ENCODE measurements at places on chromosomes 7 and 10.

GRCh38 chr7:23105086-23105643 lies 420 bp upstream of the KLHL7 start:
- no peak for DNase-seq

DNA sequence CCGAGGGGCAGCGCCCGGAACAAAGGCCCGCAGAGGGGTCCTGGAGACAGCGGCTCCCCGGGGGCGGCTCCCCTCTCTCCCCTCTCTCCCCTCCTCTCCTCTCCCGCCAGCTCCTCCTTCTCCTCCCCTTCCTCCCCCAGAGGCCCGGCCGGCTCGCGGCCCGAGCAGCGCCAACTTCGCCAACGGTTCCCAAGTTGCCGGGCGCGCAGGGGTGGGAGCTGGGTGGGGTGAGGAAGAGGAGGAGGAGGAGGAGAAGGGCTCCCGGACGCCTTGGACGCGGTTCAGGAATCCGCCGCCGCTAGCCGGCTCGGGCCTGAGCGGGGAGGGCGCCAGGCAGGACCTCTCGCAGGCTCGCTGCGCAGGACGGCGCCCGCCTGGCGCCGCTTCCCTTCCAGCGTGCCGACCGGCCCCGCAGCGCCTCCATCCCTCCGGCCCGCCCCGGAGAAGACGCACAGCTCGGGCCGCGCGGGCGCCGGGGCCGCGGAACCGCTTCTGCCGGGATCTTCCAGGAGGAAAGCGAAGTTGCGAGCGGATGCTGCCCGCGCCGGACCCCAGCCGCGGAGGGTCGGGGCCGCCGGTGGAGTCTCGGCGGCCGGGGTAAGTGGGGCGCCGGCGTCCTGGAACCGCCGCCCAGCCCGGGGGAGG lies at the start of gene CHST3:
TSS of gene CHST3 (plus strand) at position 298 of the 645 bp plus-strand sequence. CDS start 41,448 bp downstream, outside the sequence.
- no peak for DNase-seq

GRCh38 chr7:100705320-100705752 lies 585 bp upstream of the POP7 start:
- no peak for DNase-seq

DNA sequence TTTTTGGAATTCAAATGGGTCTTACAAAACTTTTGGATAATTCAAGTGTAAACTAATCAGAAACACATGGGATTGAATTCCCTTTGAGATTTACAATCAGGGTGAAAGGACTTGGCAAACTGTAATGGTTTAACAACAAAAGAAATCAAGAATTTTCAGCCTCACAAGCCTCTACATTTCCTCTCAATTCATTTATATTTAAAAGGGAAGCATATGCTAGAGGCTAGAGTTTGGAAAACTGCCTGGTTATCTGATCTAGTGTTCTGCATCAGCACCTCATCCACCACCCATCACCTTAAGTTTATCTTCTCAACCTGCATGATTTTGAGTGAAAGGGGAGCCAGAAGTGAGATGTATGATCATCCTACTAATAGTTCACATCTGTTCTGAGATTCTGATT lies 120.7 kb downstream of the TES start:
- no peak for DNase-seq

- no peak for DNase-seq
Observed at GRCh38 chr10:75722609-75723008, 291.2 kb downstream of the LRMDA start.

DNA sequence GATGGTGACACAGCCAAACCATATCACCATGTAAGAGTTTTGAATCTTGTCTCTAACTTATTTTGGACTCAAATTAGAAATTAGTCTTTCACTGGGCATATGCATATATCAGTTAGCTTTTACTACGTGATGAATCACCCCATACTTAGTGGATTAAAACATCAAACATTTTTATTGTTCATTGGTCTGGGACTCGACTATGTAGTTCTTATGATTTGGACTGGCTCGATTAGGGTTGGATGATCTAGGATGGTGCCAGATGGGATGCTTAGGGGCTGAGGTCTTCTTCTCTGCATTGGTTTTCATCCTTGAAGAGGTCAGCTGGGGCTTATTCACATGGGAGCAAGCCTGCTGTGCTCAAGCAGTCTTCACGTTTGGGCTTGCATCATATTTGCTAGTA lies 264.9 kb downstream of the EXOC4 start:
- no peak for DNase-seq

GRCh38 chr10:77131214-77131613 lies 506.4 kb downstream of the KCNMA1 start:
- DNase-seq, result no peak

DNA sequence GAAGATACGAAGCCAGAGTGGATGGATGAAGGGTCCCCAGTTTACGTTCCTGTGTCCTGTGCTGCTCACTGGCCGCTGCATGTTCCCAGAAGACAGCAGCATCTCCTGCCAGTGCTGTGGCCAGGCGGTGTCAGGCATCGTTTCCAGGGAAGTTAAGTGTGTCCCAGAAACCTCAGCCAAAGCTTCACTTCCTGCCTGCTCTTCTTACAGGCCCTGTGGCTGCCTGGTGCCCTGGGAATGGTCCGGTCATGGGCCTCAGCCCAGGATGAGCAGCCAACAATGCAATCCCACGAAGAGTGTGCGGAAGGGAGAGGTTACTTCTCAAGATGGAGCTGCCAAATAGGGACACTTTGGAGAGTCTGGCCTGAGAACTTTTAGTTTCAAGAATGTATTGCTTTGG lies 99.7 kb upstream of the TARP start:
- DNase-seq, result no peak

DNA sequence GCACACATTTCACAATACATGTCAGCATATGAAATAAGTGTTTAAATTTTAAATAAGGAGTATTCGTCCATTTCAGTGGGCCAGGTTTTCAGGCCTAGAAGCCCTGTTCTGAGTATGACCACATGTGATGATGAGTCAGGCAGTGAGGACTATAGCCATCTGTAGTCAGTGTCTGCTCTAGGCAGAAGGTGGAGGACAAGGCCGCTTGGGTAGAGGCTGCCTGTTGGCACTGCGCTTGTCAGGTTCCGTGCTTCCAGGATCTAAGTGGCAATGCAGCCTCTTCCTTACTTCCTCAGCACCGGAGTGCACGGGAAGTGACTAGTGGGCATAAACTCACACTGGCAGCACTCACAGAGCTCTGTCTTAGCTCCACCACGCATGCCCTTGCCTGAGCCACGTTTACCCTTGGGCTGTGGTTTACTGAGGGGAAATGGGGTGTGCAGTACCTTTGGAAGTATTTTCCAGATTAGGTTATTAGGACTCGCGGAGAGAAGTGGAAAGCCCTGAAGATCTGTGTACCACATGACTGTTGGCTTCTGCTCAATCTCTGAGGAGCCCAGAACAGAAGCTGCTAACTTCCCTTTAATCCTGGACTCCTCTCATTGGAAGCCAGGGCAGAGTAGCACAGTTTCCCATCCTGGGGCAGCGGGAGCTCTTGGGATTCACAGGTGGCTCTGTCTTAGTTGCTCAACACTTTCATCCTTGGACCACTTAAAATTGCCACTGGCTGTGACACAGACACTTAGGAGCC lies 87.5 kb upstream of the GJD4 start:
- no peak for DNase-seq

GRCh38 chr10:118926441-118926840 lies 103.1 kb upstream of the NANOS1 start:
- DNase-seq, result no peak

DNA sequence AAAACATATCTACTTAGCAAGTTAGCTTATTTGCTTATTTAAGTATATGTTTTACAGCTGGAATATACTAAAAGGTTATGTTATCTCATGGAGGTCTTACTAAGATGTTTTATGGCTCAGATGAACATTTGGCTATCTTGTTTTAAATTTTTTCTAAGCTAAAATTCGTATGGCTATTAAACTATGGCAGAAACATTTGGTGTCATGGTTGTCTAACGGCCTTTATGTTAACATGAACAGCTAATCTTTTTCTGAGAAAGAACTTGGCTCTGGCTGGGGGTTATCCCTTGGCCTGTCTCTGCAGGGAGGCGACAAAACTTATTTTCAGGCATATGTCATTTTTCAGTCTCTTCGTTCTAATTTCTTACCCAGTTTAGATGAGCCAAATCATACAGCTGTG lies 101.5 kb upstream of the MTPN start:
- no peak for DNase-seq

DNA sequence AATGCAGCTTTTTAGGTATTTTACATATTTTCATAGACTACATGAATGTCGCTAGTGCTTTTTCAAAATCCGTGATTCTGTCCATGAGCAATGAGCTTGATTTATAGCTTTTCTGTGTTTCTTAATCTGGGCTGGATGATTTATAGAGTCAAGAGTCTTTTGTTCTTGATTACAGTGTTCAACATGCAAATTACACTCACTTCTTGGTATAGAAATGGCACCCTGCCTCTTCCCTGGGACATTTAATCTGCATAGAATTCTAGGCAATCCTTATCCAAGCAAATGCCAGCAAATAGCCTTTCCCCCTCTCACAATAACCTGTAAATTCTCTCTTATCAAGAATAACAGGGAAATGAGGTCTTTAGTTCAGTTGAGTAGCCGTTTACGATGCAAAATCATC lies 246.2 kb upstream of the SEMA3C start:
- DNase-seq, result no peak

DNA sequence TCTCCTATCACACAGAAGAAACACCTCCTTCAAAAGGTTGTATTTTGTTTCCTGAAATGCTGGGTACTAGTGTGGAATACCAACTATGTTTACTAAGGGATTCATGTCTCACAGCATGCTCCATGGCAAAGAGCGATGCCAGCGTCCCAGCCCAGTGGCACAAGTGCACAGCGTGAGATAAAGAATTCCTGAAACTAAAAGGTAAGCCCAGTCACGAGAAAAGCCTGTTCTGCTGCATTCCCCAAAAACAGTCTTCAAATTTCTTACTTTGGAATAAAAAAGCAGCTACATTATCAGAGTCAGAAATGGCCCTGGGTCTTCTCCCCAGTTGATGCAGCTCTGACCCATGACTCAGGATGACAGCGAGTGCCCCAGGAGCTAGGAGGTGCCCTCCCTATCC lies 53.1 kb upstream of the DDC start:
- DNase-seq, result no peak

DNA sequence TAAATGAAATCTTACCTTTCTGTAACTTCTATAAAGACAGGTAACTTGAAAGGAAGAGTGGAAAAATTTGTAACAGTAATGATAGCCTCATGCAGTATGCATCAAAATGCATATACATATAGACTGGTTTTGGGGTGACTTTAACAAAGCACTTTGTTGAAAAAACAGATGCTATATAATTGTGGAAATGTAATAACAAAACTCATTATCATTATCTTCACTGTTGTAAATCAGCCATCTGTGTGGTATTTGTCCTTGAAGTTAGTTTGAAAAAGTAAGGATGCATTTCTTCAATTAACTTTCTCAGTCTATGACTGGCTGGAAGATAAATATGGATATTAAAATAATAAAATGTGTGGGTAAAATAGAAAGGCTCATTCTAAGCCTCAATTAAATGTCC lies 6.1 kb upstream of the DGKB start:
- no peak for DNase-seq

GRCh38 chr7:111685349-111685748 lies 123.1 kb upstream of the IMMP2L start:
- no peak for DNase-seq

DNA sequence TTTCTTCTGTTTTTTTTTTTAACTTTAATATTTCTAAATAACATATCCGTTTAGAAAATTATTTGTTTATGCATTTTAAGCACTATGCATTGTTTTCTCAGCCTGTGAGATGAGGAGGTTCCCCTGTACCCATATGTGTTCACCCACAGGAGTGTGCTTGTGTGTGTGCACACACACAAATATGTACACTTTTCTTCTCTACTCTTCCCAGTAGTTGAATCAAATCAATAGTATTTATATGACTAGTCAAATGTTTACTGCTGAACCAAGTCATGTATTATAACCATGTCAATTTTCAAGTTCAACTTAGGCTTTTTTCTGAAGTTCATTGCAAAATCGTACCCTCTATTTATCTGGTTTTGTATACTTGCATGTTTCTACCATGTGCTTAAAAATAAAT lies 37.3 kb downstream of the HDAC9 start:
- DNase-seq, result no peak

- DNase-seq, result no peak
Observed at GRCh38 chr7:55657654-55658053, 85.4 kb upstream of the VOPP1 start.

GRCh38 chr10:101000915-101001658 lies 1.5 kb downstream of the LZTS2 start:
- no peak for DNase-seq

DNA sequence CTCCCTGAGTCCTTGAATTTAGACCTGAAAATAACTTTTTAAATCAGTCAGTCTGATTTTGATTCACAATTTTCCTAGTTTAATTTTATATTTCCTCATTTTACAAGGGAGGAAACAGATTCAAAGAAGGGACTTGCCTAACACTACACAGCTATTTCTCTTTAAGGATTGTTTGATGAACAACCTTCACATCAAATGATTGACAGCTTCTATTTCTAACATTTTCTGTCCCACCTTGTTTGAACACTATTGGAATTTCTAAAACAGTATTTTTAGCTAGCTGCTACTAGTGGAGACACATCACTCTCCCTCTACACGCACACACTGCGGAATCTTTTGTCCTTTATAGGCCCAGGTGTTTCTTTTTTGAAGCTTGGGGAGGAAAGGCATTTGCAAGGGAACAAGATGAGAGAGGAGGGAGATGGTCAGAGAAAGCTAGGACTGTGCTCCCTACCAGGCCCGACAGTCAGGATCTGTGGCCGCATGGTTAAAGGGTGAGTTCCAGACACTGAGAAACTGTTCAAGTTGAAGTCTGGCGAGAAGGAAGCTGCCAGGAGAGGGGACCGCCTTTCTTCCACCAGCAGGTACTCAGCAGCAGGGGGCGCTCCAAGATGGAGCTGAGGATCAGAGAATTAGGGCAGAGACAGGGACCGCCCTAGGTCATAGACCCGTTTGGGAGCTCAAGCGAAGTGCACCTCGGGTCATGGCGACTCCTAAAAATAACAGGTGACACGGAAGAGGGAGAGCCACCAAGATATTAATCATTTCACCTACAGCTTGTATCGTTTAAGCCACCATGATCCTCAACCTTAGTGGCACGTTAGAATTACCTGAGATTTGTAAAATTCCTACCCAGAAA lies 49.7 kb downstream of the DNAJC12 start:
- no peak for DNase-seq

GRCh38 chr10:79254333-79255006 lies 92.8 kb upstream of the PPIF start:
- no peak for DNase-seq

DNA sequence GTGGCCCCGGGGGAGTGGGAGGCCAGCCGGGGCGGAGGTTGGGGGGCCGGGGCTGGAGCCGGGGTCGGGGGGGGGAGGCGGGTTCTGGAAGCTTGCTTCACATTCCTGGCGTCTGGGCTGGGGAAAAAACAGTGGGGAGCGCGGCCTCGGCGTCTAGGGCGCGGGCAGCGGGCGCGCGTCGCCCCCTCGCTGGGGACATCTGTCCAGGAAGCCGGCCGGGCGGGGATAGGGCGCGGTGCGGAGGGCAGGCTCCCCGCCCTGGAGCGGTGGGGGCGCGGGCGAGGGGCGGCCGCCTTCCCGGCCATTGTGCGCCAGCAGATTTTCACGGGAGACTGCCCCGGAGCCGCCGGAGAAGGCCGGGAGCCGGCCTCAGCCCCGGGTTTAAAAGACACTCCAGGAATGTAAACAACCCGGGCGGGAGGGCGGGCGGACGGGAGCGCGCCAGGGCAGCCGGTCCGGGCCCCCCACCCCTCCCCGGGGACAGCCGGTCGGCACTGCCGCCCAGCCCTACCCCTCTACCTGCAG lies 1.4 kb downstream of the ZMIZ1 start:
- no peak for DNase-seq

Data from esophagus squamous epithelium (tissue), 5 donors.